NK-92 treated with Interleukin-12 subunit alpha and Interleukin-12 subunit beta, amount 100 ng/mL, for 24 hours (cell line): ENCODE measurements at places on chromosomes 16 and 17.

GRCh38 chr17:42363767-42364585 is 24.3 kb downstream of the STAT3 start:
- DNase-seq, result no peak

DNA sequence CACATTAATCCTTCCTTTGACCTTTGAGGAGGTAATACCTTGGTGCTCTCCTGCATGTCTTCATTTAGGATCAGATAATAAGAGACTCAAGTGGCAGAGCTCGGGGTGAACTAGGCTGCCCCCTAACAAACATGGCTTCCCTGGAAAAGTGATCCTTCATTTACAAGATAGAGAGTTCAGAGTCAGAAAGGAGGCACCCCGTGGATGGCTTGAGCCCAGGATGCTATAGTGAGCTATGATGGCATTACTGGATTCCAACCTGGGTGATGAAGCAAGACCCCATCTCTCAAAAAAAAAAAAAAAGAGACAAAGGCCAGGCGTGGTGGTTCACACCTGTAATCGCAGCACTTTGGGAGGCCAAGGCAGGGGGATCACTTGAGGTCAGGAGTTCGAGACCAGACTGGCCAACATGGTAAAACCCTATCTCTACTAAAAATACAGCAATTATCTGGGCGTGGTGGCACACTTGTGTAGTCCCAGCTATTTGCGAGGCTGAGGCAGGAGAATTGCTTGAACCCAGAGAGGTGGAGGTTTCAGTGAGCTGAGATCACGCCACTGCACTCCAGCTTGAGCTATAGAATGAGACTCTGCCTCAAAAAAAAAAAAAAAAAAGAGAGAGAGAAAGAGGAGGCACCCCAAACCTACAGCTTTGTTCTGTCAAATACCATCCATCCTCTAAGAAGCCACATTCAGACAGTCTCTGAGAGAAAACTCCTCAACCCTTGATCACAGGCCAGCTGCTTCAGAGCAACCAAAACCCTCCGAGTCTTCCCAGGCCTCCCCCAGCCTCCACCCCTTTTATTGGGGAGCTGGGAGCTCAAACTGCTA is 7.4 kb downstream of the FAM117A start:
- no peak for DNase-seq

DNA sequence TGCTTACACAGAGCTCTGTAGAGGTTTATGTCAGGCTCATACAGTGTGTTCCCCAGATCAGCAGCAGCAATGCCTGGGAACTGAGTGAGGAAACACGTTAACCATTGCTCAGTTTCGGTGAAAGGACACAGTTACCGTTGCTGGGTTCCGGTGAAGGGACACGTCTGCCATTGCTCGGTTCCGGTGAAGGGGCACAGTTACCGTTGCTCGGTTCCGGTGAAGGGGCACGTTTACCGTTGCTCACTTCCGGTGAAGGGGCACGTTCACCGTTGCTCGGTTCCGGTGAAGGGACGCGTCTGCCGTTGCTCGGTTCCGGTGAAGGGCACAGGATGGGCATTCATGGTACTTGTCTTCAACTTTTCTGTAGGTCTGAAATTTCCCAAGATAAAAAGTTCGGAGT is 81.7 kb downstream of the MRM3 start:
- no peak for DNase-seq

DNA sequence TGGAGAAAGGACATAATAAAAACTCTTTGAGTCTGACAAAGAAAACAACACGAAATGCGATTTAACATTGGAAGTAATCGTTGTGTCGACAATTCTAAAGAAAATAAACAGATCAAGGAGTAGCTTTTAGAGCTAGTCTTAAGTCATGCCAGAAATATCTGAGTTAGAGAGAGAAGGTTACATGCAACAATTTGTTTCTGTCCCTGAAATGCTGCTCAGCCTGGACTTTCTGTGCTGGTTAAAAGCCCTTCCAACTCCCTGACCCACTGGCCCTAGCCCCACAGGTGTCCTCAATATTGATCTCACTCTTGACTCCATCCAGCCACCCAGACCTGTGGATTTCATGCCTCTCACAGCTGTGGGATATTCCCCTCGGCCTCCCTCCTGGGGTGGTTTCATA is 33.2 kb upstream of the TEX2 start:
- no peak for DNase-seq

DNA sequence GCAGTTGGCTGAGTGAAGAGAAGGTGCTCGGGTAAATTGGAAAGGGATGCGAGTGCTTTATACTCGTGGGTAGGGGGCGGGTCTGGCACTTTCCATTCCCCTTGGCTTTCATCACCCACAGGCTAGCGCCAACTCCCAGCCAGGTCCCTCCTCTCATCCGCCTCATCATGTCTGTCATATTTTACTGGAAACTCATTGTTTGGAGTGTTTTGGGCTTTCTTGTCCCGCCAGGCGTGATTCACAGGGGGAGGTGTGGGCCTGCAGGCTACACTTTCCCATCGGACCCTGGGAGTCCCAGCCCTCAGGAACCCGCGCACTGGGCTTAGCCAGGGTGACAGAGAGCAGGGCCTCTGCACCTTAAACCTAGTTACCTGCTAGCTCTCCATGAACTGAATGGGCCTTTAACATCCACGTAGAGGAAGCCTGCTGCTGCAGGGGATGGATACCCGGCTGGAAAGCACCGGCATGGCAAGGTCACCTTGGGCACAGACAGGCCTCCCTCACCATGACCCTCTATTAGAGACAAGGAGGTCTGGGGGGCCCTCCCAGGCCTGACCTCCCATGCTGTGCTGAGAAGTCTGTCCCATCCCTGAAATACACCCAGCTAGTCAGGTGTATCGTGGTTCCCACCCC is at the start of gene KRT14:
TSS of gene KRT14 (minus strand) at position 33 of the 633 bp plus-strand sequence. CDS start 61 bp downstream, outside the sequence.
- DNase-seq, result no peak

DNA sequence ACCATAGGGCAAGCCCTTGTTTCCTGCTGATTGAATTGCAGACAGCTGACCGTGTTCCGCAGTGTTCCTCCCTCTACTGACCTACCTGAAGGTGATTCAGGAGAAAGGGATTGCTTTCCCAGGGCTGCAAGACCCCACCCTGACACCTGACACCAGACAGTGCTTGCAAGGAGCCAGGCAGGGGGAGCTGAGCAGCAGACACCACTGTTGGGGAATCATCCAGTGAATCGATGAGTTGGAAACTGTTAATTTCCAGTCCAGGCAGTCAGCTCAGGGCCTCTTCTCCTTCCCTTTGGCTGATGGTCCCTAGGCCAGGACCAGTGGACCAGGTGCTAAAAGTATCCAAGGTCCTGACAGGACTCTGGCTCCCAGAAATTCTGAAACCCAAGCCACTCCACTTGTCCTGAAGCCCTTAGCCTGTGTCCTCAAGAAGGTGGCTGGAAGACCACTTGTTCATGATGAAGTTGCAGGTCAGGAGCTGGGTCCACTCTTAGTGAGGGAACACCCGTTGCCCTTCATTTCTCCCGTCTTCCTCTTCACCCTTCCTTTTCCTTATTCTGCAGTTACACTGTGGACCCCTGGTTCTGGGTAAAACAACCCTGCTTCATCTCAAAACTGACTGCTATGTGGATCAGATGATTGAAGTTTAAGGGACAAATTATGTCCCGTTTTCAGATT is 9.5 kb upstream of the UNK start:
- DNase-seq, result no peak

GRCh38 chr17:55962951-55963401 is 190.3 kb upstream of the ANKFN1 start:
- no peak for DNase-seq

- no peak for DNase-seq
Measured at GRCh38 chr16:19753815-19754643, 36.0 kb downstream of the IQCK start.

DNA sequence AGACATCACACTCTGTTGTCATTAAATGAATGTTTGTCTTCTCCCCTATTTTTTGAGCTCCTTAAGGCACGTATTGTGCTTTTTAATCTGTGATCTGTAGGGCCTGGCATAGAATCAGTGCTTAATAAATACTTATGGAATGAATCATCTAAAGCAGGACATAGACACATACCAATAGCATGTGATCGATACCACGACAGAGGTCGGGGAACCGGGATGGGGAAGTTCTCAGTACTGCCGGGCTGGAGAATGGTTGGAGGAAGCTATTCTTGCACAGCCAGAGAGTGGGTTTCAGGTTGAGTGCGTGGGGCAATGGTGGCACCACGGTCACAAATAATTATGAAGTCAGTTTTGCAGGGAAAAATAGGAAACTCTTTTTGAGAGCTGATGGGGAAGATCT is 26.8 kb downstream of the NLRP1 start:
- no peak for DNase-seq

DNA sequence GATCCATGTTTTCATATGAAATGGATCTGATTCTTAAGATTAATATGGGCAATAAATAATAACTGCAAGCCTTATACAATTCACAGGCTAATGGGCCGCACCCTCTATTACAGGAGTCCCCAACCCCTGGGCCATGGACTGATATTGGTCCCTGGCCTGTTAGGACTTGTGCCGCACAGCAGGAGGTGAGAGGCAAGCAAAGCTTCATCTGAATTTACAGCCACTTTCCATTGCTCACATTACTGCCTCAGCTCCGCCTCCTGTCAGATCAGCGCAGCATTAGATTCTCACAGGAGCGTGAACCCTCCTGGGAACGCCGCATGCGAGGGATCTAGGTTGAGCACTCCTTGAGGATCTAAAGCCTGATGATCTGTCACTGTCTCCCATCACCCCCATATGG is 26.8 kb downstream of the METTL16 start:
- no peak for DNase-seq

DNA sequence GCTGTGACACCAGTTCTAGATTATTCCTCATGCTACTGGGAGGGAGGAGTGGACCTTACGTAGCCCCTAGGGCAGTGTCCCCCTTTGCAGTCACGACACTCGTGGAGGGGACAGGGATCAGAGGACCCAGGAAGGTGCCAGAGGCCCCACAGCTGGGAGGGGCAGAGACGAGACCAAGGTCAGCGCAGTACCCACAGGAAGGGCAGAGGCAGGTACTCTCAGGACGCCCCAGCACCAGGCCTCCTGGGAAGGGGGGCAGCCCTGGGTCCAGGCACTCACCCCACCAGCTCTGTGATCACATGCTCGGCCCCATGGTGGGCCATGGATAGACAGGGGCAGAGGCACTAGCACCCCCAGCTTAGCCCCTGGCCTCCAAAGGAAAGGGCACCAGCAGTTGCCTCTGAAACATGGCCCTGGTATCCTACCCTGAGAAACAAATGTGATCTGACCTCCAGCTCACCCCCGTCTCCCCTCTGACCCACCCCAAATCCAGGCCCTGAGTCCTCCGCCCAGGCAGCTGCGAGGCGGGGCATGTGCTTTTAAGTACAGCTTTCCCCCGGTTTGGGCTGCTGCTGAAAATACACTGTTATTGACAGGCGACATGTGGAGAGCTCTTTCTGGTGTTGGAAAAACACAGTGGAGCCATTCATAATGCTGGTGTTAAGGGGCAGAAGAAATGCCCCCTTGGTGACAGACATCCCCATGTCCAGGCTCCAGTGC is 361.9 kb downstream of the C16orf95 start:
- no peak for DNase-seq

- DNase-seq, result no peak
Measured at GRCh38 chr17:15323131-15323530, 18.3 kb downstream of the TEKT3 start.

DNA sequence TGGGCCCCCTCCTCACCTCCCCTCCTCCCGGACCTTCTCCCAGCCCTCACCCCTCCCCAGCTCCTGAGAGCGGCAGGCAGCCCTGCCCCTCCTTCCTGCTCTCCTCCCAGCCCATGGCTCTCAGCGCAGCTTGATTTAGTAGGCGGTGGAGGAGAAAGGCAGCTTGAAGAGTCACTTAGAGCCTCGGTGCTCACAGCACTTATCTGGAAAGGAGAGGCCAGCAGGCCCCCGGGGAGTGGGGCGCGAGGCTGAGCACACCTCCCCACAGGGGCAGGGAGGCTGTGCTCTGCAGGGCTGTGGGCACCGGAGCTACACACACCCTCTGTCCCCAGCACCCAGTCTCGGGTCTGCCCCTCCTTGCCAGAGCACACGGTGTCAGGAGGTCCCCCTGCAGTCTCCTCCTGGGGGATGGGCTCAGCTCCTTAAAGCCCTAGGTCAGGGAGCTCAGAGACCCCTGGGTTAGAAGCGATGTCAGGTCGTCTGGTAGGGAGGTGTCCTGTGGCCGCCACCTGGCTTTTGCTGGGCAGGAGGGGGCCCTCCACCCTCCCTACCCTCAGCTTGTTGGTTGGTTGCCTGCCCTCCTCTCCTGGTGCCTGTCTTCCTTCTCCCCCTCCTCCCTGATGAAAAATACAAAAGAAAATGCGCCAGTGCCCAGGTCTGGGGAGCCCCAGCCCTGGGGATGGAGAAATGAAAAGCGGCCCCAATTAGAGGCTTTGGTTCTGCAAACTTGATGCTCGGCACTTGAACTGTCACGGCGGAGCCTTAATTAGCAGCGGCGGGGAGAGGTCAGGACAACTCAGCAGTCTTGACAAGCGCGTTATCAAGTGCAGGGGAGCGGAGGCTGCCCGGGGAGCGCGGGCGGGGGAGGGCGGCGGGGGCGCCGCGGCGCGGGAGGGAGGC is 151.1 kb upstream of the GSE1 start:
- DNase-seq, result no peak

DNA sequence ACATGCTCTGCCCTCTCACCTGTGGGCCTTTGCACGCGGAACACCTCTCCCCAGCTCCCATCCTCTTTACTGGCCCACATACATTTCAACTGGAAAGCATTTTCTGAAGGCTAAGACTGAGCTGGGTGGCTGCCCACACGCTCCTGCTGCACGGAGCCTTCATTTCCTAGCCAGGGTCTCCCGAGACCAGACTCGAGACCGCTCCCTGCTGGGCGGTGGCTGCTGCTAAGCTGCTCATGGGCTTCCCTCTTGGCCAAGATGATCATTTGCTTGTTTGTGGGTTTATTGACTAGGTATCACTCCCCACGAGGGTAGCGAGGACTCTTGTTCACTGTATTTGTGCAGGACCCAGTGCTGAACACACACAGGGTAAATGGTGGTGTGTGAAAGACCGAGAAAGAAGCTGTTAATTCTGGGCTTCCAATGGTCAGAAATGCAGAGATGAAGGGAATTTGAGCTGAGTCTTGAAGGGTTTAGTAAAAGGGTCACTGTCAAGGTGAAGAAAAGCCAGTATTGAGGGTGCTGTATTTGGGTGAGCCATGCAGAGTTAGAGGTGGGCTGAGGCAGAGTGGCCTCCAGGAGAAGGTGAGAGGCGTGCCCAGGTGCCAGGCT is 907 bp downstream of the TRAPPC2L start:
- DNase-seq, result peak; percentile 32

DNA sequence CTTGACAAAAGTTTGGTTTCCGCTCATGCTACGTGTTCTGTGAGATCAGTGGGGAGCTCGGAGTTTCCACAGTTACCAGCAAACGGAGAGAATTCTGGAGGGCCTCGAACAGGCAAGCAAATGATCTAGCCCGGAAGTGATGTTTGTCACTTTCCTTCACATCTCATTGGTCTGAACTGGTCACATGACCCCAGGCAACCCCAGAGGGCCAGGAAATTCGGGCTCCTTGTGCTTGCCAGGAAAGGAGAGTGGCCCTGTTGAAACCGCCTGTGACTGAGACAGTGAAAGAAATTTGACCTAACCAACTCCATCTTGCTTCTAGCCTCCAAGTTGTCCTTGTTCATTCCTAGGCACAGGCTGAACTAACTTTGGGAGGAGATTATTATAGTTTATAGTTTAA is 23.0 kb downstream of the SPPL2C start:
- DNase-seq, result no peak

- DNase-seq, result no peak
Measured at GRCh38 chr16:31386157-31386984, 6.8 kb upstream of the ITGAD start.
